ENCODE measurements at places on chromosomes 5 and 9.

DNA sequence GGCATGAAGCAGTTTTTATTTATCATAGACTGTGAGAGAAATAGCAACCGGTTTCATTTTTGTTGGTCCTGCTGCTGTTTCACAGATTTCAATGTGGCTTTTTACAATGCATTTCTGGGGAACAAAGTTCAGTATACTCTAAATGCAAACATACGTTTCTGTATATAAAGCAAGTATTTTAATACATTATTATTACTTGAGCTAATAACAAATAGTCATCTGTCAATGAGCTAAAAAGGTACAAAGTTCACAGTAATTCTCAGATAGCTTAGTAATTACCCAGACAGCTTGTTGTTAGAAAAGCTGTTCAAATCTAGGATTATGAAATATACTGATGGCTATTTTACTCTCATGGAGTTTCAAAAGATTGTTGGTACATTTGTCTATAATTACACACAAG, 50.8 kb downstream of the PBX3 start:
- no peak for DNase-seq

- DNase-seq, result no peak
Observed at GRCh38 chr5:36029914-36030313, 36.8 kb downstream of the UGT3A2 start.

GRCh38 chr9:73269430-73270101, 117.9 kb downstream of the ANXA1 start:
- DNase-seq, result no peak

- no peak for DNase-seq
Observed at GRCh38 chr5:150619359-150620230, 20.9 kb upstream of the SYNPO start.

DNA sequence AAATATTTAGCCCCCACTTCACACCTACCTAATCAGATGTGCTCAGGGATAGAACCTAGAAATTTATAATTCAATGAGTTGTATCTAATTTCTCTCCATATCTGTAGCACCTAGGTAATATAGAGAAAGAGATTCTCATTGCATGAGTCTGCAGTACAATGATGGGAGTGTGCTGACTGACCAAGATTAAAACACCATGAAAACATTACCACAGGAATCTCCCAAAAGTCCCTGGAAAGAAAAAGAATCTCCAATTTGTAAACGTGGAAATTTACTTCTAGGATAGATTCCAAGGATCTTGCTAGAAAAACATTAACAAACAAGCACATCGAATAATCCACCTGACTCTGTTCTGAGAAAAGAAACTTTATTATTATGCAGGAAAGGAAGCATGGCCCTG, 45.0 kb upstream of the DMRTA1 start:
- DNase-seq, result no peak

DNA sequence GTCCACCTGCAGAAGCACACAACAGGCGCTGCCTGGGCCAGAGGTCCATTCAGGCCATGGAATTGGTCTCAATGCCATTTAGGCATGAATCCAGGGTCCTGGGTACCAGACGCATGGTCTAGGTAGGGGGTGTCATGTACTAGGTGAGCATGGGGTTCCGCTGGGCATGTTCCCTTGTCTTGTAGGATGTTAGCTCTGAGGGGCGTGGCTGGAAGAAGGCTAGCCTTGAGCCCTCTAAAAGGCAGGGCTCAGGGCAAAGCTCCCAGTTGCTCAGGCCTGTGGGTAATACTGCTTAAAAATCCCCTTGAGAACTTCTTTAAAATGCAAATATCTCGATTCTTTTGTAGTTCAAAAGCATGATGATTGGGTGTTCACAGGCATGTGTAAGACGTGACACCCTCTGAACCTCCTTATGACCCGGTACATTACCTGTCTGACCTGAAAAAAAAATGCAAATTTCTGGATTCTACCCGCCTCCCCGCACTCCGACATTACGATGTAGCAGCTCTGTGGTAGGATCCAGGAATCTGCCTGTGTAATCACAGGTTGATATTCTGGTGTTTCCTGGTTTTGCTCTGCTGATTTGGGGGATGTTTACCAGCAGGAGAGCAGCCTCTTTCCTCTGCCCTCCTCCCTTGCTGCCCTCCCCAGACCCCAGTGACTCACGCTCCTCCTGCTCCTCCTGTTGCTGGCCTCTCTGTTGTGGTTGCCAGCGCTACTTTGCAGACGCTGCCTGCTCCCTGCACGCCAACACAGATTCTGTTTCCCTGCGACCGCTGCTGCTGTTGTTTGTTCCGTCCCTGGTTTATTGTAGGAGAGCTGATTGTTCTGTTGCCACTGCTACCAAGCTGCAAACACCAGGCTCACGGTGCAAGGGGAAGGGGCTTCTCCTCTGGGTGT, 5.7 kb downstream of the TMC1 start:
- DNase-seq, result peak; percentile 96

DNA sequence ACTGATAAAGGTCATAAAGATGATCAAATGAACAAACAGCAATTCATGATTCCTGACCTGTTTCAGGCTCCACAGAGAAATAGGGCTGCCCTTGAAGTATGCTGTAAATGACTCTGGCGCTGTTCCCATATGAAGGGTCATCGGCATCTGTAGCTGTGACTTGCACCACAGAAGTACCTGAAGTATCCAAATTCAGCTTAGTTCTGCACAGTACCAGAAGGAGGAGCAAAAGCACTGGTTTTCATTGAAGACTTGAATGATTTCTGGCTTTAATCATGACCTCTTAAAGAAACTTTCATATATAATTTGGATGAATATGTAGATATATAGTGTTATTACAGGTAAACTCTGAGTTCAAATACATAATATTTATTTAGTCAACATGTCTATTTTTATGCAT, 109.1 kb downstream of the CDH10 start:
- DNase-seq, result no peak

GRCh38 chr5:75466006-75466716, 45.3 kb downstream of the CERT1 start:
- no peak for DNase-seq

DNA sequence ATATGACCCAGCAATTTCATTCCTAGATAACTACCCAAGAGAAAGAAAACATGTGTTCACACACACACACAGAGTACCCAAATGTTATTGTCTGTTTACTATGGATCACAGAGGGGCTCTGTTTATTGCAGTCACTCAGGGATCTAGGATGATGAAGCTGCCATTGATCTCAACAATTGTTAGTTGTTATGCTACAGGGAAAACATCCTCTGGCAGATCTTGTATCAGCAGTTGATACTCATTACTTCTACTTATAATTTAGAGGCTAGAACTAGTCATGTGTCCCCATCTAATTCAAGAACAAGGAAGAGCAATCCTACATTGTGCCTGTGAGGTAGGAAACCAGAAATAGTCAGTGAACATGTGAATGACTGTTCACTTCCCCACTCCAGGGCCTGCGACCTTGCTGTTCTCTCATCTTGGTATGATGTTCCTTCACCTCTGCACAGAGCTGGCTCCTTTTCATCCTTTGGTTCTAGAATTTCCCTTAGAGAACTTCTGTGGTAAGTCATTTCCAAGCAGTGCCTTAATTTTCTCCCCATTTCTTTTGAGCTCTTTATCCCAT, 30.3 kb downstream of the NMUR2 start:
- DNase-seq, result no peak

DNA sequence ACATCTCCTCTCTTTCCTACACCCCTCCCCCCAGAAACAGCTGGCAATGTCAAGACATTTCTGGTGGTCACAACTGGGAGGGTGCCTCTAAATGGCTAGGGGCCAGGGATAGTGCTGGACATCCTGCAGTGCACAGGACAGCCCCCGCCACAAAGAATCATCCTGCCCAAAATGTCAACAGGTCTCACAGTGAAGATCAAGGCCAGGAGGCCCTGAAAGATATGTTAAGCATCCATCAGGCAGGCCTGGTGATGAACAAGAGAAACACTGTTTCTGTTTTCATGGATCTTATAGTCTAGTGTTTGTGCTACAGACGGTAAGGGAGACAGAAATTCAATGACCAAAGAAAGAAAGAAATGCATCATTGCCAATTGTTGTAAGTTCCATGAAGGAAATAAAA, 45.9 kb downstream of the WWC1 start:
- DNase-seq, result no peak

- no peak for DNase-seq
Observed at GRCh38 chr9:107620236-107620635, 130.7 kb upstream of the KLF4 start.

DNA sequence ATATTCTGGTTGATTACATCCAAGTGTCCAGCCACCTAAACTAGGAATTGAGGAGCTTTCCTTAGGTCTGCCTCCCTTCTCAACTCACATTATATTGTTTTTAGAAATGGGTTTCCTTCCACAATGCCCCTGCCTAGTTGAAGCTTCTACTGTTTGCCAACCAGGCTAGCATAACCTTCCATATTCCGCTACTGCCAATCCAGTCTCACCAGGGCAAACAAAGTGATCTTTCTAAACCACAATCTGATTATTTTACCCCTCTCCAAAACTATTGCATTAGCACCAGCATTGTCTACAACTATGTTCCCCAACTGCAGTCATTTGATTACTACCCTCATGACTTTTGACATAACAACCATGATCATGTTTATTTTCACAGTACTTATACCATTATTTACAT, 115.8 kb upstream of the RASEF start:
- DNase-seq, result no peak

- DNase-seq, result no peak
Observed at GRCh38 chr5:133919148-133920136, 49.0 kb downstream of the C5orf15 start.

GRCh38 chr9:90815944-90816357, 14.3 kb downstream of the SYK start:
- no peak for DNase-seq

- no peak for DNase-seq
Observed at GRCh38 chr5:95725937-95726810, 5.0 kb upstream of the RHOBTB3 start.

GRCh38 chr5:144436007-144436406, 265.3 kb downstream of the KCTD16 start:
- no peak for DNase-seq

GRCh38 chr9:99595796-99596195, 225.9 kb upstream of the NR4A3 start:
- DNase-seq, result no peak

DNA sequence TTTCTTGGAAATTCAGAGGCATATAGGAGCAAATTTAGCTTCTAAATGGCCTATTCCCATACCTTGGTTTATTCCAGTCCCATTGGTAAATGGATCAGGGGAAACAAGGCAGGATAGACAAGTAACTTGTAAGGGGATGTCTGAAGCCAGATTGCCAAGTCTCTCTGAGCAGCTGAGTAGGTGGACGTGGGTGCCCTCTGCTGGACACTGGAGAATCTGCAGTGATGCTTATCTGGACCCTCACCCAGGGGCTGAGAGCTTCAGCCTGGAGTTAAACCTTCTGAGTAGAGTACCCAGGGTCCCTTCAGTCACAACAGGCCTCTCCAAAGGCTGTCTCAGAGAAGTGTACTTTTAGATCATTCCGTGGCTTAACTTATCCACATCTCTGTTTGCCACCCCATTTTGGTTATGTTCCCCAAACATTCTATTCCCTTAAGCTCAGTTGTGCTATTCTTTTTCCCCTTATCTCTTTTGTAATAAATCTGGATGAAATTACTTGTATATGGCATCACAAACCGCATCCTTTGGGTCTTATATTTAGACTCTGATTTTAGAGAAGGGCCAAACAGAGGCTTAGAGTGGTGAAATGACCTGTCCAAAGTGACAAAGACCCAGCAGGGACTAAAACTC, 218.3 kb upstream of the GLRA1 start:
- peak; percentile 10 for DNase-seq

GRCh38 chr5:84213212-84213611, 171.5 kb downstream of the EDIL3 start:
- no peak for DNase-seq

GRCh38 chr5:179296150-179296821, 49.0 kb downstream of the ADAMTS2 start:
- no peak for DNase-seq

DNA sequence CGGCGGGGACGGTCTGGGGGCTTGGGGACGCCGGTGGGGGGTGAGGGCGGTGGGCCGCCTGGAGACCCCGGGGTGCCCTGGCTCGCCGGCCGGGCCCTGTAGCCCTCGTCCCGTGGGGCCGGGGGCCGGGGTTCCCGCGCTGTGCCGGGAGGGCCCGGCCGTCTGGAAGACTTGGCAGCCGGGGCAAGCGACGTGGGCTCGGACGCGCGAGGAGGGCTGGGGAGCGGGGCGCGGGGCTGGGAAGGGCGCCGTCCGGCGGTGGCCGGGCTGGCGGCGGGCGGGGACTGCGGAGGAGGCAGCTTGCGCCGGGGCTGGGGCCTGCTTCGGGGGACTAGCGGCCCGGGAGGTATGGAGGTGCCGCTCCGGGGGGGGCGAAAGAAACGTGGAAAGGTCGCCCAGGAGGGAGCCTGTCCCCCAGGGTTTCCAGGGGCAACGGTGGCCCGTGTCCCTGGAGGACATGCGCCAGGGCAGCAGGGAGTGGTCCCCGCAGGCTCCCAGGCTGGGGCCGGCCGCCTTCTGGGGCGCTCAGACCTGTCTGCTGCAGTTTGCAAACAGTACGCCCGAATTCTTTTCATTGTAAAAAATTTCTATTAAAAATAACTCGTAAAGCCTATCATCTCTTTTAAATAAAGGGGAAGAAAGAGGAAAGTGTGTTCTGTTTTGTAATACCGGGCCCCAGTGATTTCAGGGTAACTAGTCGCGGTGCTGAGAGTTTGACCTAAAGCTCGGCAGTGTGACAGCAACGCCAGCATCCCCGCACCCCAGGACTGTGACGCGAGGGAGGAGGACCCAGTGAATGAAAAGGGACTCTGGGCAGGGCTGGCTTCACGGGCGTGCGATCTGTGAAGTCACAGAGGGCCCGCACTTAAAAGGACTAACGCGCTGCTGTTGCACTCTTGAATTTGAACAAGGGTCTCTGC, 752 bp upstream of the ANKH start:
- DNase-seq, result no peak

GRCh38 chr5:122368510-122369251, 56.6 kb downstream of the SNCAIP start:
- no peak for DNase-seq

- no peak for DNase-seq
Observed at GRCh38 chr5:158013939-158014338, 155.0 kb upstream of the CLINT1 start.

DNA sequence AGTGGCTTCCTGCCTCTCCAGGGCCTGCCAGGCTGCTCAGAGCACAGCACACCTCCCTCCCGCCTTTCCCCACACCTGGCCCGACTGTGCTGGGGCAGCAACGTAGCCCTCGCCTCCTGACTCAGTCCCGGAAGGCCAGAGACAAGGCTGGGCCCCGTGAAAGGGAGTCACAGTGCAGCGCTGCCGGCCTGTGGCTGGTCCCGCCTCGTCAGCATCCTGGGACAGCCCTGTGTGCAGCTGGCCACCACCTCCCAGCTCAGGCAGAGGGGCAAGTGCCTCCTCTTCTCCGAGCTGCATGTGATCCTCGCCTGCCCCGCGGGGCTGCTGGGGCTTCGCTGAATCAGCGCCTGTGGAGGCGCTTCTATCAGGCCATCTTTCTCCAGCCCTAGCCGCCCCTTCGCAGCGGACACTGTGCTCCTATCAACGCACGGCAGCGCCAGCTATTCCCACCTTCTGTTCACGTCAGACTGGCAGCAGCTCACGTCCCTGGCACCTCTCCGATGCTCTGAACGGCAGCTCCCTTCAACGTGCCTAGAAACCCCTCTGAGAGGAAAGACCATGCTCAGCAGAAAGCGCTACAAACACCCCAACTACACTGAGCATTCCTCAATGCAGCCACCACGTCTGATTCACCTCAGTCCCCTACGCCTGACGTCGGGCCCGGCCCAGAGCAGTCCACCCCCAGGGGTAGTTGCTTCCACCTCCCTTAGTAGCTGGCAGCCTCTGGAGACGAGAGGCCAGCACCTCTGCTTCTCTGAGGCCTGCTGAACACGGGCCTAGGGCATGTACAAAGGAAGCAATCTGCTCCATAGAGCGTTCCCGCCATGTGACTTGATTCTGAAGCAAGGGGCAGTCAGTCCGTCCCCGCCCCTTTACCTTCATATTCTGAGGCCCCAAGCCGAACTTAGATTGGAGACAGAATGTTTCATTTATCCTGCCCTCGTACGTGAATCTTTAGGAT, 78.8 kb downstream of the GPR21 start:
- DNase-seq, result no peak

All from kidney epithelial cell (primary cell).